Activated CD8-positive, alpha-beta memory T cell treated with anti-CD3 and anti-CD28 coated beads, Interleukin-2, amount 10 ng/mL, durations not matched to agents 7 days and 5 days (primary cell): ENCODE measurements at places on chromosomes 6 and 20. TPM values are rescaled to one million over a fixed set of nuclear protein-coding genes. Genes with fewer than 3 reads are reported as not detected.

OR2H2 gene
- not detected for total RNA-seq

GRCh38 chr20:32626859-32627636, 41.9 kb upstream of the NOL4L start:
- no peak for DNase-seq

DNA sequence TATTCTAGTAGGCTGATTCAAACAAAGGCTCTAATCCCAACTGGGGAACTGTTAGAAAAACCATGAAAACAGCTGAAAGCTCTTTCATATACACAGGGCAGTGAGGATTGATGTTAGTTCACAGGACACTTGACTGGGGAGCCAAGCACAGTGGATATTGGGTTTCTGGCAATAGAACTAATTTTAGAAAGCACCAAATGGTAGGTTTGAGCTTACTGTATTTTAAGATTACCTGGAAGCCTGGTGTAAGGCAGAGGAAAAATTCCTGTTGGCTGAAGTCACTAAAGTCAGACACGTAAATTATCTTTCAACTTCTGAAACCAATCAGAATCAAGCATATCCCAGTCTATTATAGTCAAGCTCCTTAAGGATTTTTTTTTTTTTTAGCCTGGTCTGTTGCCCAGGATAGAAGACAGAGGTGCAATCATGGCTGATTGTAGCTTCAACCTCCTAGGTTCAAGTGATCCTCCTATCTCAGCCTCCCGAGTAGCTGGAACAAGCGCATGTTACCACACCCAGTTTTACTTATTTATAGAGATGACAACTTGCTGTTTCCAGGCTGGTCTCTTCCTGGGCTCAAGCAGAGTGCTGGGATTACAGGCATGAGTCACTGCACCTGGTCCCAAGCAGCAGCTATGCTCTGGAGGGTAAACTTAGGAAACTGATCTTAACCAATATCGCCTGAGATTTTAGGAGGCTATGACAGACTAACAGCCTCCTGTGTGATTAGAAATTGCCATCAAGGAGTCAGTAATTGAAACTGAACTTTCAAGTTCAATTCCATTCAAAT, 32.5 kb upstream of the SYNCRIP start:
- DNase-seq: no peak

- DNase-seq: no peak
Measured at GRCh38 chr6:62612471-62612870, 326.4 kb upstream of the KHDRBS2 start.

SPTLC3 gene
- 1.2 TPM for total RNA-seq

- DNase-seq: no peak
Measured at GRCh38 chr6:5506149-5506548, 244.8 kb downstream of the FARS2 start.

DNA sequence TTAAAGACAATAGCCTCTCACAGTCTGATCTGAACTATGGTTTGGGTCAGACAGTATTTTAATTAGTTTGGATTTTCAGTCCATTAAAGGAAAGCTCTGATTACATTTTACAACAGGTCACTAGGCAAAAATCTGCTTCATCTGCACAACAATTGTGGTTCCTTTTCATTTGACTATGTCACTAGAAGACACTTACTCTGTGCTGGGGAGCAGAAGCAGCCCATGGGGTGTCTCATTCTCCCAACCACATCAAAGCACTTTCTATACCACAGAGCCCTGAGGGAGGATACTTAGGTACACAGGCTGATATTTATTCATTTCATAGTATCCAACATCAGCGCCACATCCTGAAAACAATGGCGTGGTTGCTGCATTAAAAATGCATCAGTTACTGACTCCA, 36.6 kb upstream of the HDAC2 start:
- no peak for DNase-seq

DNA sequence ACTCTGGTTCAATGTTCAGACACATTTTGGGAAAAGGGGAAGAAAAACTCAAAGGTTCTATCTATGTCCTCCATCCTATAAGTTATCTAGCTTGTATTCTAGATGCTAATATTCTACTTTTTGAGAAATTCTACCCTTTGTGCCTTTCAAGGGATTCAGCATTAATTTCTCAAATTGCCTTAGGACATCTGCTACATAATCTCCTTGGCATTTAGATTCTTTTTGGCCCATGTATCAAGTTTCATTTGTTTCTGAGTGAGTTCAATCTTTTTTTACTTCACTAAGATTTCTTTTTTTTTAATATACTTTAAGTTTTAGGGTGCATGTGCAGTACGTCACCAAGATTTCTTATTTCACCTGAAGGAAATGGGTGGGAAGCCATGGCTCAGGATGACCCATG, 232.7 kb upstream of the TENT5A start:
- DNase-seq: no peak
